NCI-H226 (cell line): ENCODE measurements at places on chromosomes 6 and 20.

DNA sequence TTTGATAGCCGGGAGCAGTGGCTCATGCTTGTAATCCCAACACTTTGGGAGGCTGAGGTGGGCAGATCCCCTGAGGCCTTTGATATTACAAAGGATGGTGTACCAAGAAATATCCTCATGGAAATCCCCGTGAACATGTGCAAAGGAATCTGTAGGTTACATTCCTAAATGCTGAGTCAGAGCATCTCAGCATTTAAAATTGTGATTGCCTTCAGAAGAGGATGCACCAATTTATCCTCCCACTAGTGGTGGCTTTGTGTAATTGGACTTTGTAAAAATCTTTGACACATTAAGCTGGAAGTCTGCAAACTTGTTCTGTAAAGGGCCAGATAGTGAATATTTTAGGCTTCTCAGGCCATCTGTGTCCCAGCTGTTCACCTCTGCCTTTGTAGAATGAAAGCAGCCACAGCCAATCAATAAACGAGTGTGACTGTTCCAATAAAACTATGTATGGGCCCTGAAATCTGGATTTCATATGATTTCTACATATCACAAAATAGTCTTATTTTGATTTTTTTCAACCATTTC is 11.8 kb downstream of the TMEM14B start:
- peak; percentile 97 for DNase-seq

GRCh38 chr6:132893772-132894490 is 79.6 kb downstream of the RPS12 start:
- DNase-seq, result no peak

DNA sequence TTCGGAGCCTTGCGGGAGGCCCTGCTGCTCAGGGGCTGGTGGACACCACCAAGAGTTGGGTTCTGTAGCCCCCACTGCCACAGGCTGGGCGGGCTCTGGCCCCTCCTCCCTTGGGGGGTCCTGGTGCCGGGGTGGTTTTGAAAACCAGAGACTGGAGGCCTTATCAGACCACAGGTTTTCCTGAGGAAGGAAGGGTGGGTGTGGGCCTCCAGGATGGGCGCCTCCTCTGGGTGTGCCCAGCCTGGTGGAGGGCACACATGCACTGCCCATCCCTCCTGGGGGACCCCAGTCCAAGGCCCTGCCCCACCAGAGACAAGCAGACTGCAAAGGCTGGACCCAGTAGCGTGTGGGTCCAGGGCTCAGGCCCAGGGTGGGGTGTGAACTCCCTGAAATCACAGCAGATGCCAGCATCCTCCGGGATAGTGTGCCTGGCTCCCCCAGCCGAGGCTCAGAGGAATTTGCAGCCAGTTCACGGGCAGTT is 13.5 kb upstream of the ZBTB46 start:
- DNase-seq, result no peak

DNA sequence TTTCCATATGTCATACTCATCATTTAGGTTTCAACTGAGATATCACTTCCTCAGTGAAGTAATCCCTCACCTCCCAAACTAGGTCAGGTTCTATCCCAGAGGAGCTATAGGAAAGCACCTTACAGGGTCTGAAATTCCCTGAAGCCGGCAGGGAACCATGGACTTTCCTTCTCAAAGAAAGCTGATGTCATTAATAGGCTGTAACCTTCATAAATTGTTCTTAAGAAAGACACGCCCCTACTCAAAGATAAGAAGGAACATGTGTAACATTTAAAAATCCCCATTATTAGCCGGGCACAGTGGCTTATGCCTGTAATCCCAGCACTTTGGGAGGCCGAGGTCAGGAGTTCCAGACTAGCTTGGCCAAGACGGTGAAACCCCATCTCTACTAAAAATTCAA is 50.0 kb upstream of the RNGTT start:
- no peak for DNase-seq

GRCh38 chr20:54086507-54087039 is 16.2 kb upstream of the BCAS1 start:
- no peak for DNase-seq

DNA sequence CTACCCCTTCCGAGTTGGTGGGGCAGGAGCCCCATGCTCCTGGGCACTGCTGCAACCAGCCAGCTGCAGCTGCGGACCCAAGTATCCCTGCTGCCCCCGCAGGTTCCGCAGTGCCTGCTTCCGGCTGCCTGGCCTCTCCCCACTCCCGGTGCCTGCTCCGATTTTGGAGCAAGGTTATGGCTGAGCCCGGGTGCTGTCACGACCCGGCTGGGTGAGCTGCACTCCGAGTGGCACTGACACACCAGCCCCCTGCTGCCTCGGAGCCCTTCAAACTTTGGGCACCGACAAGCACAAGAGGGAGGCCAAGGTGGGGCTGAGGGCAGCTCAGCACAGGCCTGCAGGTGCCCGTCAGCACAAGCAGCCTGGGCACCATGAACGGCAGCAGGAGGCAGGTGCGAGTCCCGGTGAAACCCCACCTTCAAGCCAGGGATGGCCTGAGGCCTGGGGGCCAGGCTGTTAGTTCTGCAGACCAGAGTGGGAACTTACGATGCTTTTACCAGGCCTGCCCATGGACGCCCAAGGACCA is 25.9 kb upstream of the HACE1 start:
- no peak for DNase-seq
